Activated CD8-positive, alpha-beta memory T cell treated with anti-CD3 and anti-CD28 coated beads, Interleukin-2, amount 10 ng/mL, durations not matched to agents 7 days and 5 days (primary cell): ENCODE measurements at places on chromosomes 7 and 10. TPM values are rescaled to one million over a fixed set of nuclear protein-coding genes. Genes with fewer than 3 reads are reported as not detected.

DNA sequence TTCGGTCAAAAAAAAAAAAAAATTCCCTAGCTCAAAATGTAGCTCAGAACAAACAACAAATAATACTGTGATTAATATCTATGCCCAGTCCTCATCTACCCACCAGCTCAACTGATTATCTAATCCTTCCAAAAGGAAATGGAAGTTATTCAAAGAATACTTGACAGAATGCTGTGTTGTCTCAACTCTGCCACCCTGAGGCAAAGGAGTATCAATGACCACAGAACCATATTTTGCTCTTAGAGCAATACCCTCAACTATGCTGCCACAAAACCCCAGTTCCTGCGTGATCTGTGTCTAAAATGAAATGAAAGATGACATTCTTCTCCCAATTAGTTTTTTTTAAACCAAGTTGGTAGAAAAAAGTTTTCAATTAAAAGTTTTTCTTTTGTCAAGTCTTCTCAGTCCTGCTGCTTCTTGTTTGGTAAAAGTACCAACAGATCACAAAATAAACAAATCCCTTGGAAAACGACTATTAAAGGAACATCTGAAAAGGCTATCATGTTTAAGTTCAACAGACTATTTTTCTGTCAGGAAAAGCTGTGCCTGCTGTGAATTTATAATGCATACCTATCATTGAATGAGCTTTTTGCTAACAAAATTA is 21.6 kb downstream of the RBM28 start:
- peak; percentile 71 for DNase-seq

- DNase-seq = no peak
Observed at GRCh38 chr7:7861211-7861633, 107.4 kb upstream of the GLCCI1 start.

DNA sequence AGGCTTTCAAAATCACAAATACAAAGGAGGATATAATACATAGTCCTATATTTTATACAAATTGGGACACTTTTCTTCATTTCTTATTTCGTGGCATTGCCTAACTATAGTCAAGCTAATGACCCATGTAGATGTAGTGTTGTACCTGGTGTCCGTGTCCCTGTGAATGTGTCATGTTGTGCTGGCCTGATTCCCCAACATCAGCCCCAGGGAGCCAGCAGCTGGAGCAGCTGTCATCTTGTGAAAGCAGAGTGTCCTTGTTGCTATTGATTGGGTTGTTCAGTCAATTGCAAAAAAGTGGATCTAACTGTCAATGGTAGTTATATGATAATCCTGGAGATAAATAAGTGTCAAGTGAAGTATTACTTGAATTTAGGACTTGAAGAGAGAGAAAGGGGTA is 86.3 kb downstream of the KAT6B start:
- DNase-seq = no peak

GRCh38 chr10:68208424-68209042 is 23.4 kb downstream of the ATOH7 start:
- peak; percentile 48 for DNase-seq

GRCh38 chr10:88127766-88128165 is 264.3 kb downstream of the PTEN start:
- no peak for DNase-seq

DNA sequence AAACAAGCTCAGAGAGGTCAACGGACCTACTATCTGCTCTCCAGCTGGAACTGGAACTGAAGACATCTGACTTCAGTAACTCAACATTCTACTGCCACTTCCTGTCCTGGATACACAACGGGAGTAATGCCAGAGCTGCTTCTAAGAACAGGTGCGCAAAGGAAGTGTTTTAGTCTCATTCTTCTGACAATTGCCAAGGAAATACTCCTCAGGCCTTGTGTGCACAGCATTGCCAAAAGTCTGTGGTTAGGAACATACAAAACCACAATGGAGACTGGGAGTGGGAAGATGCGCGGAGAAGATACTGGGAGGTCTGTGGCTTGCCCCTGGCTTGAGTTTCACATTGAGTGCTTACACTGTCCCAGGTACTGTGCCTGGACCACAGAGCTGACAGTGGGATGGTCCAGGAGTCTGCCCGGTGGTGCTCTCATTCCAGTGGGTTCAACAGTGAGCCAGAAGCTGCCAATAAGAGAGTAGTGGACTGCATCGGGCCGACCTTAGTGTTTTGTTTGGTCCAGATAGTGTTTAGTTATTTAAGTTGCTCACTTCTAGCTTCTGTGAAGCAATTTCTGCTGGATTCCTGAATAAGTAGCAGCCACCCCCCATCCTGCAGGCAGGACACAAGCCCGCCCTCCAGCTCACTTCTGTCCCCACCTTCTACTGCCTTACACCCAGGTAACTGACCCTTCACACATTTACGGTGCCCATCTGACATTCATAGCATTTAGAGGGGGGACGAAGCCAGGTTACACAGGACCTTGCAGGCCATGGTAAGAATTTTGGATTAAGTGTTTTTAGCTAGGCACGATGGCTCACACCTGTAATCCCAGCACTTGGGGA is 10.3 kb downstream of the TBL2 start:
- DNase-seq = no peak

MRLN gene
- not detected for total RNA-seq

COBL gene
- not detected for total RNA-seq
